AG10803 (cell line): ENCODE measurements at places on chromosomes 11 and 22.

- DNase-seq, result peak; percentile 100
Observed at GRCh38 chr11:132064987-132065620, 694.7 kb downstream of the NTM start.

DNA sequence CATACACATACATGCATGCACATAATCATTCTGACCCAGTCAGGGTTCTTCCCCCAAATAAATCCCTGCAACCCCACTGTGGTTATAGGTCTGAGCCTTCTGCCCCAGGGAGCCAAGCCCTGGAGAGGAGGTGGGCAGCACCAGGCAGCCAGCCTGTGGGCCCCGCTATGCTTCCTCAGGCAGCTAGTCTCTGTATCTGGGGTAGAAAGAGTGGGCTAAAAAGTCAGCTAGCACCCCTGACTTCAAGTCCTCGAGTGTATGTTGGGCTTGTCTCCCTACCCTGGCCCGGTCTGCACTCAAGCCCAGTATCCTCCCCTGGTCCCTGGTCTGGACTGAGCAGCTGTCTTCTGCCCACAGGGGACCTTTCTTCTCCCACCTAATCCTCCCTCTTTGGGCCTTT is 28.0 kb downstream of the KCNQ1OT1 start:
- no peak for DNase-seq

DNA sequence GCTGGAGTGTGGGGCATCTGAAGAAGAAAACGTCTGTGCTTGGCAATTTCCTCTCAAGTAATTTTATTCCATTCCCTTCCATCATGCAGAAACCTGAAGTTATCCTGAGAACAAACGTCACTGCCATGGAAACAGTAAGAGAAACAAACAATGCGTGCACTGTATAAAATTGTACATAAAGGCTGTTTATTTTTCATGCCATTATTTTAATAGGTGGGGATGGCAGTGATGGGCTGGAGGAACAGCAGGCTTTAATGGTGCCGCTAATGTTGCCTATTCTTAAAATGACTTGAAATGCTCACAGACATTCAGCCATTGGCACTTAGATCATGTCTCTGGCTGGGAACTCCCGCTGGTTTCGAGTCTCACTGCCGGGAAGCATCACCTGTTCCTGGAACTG is 7.5 kb upstream of the SEZ6L start:
- DNase-seq, result no peak

DNA sequence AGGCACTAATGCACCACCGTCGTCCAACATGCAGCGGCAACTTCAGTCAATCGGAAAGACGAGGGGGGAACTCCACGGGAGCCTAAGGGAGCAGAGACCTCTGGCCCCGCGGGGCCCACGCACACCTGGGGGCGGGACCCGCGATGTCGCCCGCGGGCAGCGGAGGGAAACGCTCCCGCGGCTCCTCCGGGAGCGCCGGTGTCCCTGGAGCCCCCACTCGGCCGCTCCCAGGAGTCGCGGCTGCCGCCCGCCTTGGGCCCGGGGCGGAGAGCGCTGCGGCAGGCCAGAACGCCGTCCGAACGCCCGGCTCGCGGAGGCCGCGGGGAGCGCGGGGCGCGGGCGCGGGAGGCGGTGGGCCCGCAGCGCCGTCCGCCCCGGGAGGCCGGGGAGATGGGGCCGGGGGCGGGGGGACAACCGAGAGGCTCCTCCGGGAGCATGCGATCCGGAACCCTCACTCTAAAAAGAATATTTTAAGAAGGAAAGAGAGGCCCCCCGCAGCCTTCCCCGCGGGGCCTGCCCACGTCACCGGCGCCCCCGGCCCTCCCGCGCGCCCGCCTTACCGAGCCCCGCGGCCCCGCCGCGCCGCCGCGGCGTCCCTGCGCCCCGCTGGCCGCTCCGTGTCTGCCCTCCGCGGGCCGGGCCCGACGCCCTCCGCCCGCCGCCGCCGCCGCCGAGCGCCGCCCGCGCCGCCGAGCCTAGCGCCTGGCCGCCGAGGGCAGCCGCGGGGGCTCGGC is 86.6 kb upstream of the ARHGAP32 start:
- DNase-seq, result no peak

GRCh38 chr22:31932863-31933262 is 11.5 kb upstream of the YWHAH start:
- peak; percentile 39 for DNase-seq

GRCh38 chr11:46202149-46202548 is 75.3 kb upstream of the CREB3L1 start:
- DNase-seq, result no peak

GRCh38 chr22:30245985-30246813 is at the start of gene LIF:
Gene LIF (minus strand): TSS chr22:30246759. CDS start chr22:30246695, 64 bp downstream.
- DNase-seq, result peak; percentile 44

GRCh38 chr22:35708917-35709316 is 8.8 kb upstream of the APOL5 start:
- DNase-seq, result no peak

GRCh38 chr11:29534836-29535235 is 482.0 kb downstream of the KCNA4 start:
- peak; percentile 9 for DNase-seq

GRCh38 chr11:45905095-45905494 is 2.0 kb downstream of the FREY1 start:
- DNase-seq, result no peak

GRCh38 chr22:27994481-27995331 is 75.7 kb upstream of the PITPNB start:
- DNase-seq, result no peak

DNA sequence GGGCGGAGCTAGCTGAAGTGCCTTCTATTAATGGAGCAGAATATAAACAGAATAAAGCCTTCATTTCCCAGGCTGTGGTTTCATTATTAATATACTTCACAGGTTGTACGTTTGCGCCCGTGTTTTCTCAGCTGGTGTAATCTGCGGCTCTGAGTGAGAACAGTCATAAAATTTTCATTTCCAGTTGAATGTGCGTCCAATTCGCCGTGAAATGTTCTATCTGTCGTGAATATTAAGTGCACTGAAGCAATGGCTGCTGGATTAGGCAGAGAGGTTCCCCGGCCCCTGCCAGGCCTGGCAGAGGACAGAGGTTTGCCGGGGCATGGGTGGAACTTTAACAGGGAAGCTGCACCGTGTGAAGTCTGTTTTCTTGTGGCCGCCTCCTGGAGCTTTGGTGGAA is 874.4 kb downstream of the NTM start:
- no peak for DNase-seq

DNA sequence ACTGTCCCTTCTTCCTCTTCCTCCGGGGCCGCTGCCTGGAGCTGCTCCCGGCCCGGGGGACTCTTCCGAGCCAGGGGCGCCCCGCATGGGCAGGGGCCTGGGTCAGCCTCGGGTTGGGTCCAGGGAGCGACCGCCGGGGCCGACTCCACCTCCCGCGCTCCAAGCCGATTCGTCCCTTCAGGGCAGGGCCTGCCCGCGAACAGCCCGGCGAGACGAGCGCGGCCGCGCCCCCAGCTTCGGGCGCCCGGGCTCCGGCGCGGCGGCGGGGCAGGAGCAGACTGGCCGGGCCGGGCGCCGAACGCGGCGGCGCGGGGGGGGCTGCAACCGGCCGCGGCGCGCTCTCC is at the start of gene LARGE1:
Gene LARGE1 (minus strand): TSS at position 280 of the 344 bp plus-strand sequence.
- DNase-seq, result peak; percentile 28

DNA sequence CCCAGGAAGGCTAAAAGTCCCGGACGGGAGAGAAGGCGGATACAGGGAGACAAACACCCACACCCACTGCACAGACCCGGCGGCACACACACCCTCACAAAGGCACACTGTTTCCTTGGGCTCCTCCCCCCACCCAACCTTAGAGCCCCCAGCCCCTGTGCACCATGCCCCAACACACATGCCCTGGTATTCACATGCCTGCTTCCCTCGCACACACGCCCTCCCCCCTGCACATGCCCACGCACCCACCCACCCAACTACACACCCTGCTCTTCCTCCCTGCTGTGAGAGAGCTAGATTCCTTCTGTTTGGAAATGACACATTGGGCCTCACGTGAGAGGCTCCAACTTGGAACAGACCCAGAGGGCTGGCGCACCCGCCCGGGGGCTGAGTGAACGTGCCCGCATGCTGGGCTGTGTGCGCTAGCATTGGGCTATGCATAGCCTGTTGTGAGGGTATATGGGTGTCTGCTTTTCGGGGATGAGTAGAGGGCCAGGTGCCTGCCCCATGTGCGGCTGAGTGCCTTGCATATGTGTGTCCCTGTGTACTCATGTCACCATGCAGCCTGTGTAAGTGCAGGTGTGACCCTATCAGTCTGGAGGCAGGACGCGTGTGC is 518 bp upstream of the CHRM1 start:
- peak; percentile 16 for DNase-seq

DNA sequence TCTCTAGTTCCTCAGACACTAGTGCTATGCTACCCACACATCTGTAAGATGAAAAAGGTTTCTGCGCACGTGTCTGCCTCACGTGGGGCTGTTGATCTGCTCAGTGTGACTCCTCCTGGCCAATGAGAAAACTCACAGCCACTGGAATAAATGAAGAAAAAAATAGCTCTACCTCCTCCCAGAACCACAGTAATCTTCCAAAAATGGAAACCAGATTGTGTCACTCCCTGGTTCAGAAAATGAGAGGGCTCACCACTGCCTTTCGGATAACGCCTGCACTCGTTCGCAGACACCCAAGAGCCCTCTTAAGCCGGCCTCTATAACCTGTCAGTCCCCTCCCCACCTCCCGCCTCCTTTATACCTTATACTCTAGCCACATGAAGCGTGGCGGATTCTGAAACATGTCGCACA is 5.1 kb downstream of the APBB1 start:
- DNase-seq, result peak; percentile 48

DNA sequence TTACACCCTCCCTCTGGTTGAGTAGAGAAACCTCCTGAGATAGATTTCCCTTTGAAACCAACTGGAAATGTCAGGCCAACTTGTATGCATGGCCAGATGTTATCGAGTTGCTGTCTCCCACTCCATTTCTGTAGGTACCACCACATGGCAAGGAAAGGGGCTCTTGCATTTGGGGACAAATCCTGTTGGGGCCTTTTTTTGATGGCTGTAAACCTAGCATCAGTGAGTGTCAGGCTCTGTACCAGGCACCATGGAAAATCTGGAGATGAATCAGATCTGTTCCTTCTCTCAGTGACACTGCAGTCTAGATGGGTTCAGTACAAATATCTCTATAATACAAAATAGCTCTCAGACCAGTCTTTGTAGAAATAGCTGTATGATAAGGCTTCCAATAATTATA is 58.4 kb downstream of the TRAF6 start:
- no peak for DNase-seq
